ENCODE measurements at places on chromosomes 4 and X. TPM values are rescaled to one million over a fixed set of nuclear protein-coding genes. Genes with fewer than 3 reads are reported as not detected.
A peak's percentile ranks its signal among the peaks of the same experiment; 100 is the strongest.

DNA sequence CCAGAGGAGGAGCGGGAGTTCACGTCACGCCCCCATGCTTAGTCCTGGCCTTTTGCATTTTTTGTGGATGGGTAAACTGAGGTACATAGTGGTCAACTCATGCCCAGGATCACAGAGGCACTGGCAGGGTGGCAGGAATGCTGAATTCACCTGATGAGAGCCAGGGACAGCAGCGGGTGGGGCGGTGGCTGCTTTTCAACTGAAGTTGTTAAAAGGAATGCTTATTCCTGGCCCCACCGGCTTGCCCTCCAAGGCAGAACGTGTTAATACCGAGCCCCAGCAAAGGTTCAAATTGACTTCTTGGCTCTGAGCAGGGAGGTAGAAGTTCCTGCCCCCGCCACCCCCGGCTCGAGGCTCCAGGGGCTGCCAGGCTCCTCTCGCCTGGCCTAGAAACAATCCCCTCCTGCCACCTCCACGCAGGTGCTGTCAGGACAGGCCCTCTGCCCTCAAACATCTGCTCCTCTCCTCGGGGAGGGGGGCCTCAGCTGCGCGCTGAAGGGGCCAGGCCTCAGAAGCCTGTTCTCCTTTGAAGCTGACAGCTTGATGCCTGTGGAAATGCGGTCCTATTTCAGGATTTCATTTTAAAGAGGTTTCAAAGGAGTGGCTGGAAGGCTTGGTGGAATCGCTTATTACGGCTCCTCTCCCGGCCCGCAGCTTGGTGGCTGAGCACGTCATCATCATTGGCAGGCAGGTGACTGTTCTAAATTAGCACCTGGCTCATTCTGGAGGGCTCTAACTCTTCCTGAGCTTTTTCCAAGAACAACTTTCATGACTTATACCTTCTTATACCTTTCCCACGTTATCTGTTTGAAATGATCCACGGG is 93.0 kb downstream of the PHKA2 start:
- DNase-seq, result no peak

GRCh38 chr4:1207603-1208265 is 35.4 kb upstream of the SPON2 start:
- peak; percentile 62 for DNase-seq

GRCh38 chr4:180951312-180951711 is 1291.9 kb upstream of the TENM3 start:
- no peak for DNase-seq

DNA sequence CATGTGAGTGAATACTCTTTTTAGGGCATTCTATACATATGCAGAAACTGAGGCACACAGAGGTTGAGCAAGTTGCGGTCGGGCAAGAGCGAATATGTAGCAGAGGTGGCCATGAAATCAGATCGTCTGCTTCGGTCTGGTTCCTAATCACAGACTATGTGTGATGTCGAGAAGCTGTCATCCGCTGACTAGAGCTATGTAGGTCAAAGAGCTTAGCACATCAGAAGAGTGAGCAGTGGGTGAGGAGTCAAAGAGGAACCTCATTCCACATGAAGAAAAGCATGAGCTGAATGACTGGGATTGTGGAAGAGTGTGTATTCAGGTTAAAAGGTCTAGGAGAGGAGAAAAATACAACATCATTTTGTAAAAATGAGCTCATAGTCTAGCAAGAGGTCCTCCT is 19.0 kb downstream of the GAB3 start:
- no peak for DNase-seq

The ARX gene
- total RNA-seq, result not detected

The FAAH2 gene
- total RNA-seq, result 0.20 TPM

The COX7B2 gene
- not detected for total RNA-seq

The ZXDB gene
- total RNA-seq, result 4.8 TPM

Measured in astrocyte (in vitro differentiated cells and primary cell).